ENCODE measurements at places on chromosomes 7 and 10.
A peak's percentile ranks its signal among the peaks of the same experiment; 100 is the strongest.

DNA sequence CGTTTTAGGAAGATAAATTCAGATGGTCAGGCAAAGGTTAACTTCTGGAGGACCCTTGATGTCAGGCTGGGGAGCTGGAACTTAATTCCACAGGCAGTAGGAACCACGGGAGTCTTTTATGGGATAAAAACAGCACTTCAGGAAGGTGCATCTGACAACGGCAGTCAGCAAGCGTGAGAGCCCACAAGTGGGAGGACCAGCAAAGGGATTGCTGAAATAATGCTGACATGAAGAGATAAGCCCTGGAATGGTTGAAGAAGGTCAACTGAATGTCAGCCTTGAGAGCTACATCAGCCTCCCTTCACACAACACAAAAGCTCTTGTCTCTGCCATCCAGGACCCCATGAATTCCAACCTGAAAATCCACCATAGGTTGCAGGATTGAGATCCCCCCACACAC, 138.8 kb downstream of the SORCS1 start:
- no peak overlapping the region for H3K4me3 ChIP-seq
- H3K27me3 ChIP-seq = peaks cover 3% of the 10 kb centered on the region
- H3K27ac ChIP-seq = peak overlapping the region; percentile 84
- no peak for DNase-seq
- H3K4me1 ChIP-seq = peaks cover 34% of the 10 kb centered on the region

DNA sequence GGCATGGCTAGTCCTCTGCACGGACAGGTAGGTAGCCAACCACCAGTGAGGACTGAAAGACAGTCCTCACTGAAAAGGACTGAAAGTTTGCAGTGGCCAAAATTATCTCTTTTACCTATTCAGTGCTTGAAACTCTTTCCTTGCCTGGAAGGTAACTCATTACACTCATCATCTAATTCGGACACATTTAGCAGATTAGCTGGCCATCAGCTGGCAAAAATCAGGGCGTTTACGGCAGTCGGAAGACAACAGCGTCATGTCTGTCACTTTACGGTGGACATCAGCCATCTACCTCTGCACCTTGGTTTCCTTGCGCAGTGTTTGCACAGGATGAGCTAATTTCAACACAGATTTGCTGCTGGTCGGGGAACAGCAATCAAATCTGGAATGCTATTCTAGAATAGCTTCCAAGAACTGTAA, 740 bp downstream of the ANXA7 start:
- peak; percentile 26 for DNase-seq
- H3K27ac ChIP-seq = peak overlapping the region; percentile 75
- peaks cover 17% of the 10 kb centered on the region for H3K27me3 ChIP-seq
- peaks cover under 1% of the 10 kb centered on the region for H3K36me3 ChIP-seq
- peak overlapping the region; percentile 93 for H3K4me3 ChIP-seq

GRCh38 chr7:102991540-102992214, 78.9 kb downstream of the LRRC17 start:
- no peak overlapping the region for H3K4me3 ChIP-seq
- no peak for DNase-seq
- H3K4me1 ChIP-seq = peaks cover 17% of the 10 kb centered on the region
- no peaks in the 10 kb centered on the region for H3K36me3 ChIP-seq

- H3K27ac ChIP-seq = no peak overlapping the region
- H3K27me3 ChIP-seq = no peaks in the 10 kb centered on the region
- H3K36me3 ChIP-seq = peaks cover 57% of the 10 kb centered on the region
- H3K4me1 ChIP-seq = peaks cover 26% of the 10 kb centered on the region
- DNase-seq = no peak
Observed at GRCh38 chr7:151367284-151367683, 25.7 kb downstream of the NUB1 start.

DNA sequence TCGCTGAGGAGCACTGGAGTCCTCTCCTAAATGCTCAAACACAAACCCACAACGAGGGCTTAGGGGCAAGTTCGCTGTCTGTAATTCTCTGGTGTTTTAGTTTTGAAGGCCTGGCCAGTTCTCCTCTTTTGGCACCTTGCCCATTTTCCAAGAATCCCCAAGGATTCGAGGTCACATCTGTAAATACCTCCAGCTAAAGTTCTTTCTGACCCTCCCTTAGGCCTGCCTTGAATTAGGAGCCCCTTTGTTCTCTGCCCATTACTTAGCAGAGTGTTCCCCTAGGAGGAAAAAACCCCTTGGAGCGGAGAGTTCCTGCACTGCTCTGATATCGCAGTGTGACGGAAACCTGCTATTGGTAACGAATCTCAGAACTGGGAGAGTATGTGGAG, 743 bp upstream of the PYROXD2 start:
- H3K27me3 ChIP-seq = peaks cover 7% of the 10 kb centered on the region
- H3K4me1 ChIP-seq = peaks cover 48% of the 10 kb centered on the region
- DNase-seq = no peak
- H3K4me3 ChIP-seq = no peak overlapping the region

- H3K27me3 ChIP-seq = peaks cover 10% of the 10 kb centered on the region
- H3K4me1 ChIP-seq = no peaks in the 10 kb centered on the region
- H3K36me3 ChIP-seq = no peaks in the 10 kb centered on the region
- no peak overlapping the region for H3K4me3 ChIP-seq
Observed at GRCh38 chr7:35596061-35596460, 98.9 kb downstream of the HERPUD2 start.

DNA sequence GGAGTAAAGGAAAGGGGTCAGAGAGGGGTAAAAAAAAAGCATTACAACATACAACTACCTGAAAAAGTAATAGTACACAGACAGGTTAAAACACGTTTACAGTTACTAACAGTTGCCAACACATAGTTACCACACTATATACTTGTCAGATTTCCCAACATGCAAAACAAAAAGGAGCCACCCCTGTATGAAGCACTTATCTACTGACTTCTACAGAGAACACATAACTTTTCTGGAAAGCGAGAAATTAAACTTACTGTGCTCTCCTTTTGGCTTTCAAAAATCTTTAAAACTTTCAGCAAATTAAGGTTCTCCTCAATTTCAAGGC, 2.1 kb downstream of the ABI1 start:
- H3K4me1 ChIP-seq = peaks cover 26% of the 10 kb centered on the region
- peaks cover 11% of the 10 kb centered on the region for H3K36me3 ChIP-seq
- H3K27ac ChIP-seq = no peak overlapping the region
- peak overlapping the region; percentile 100 for H3K4me3 ChIP-seq
- H3K27me3 ChIP-seq = peaks cover 3% of the 10 kb centered on the region

- peaks cover 68% of the 10 kb centered on the region for H3K4me1 ChIP-seq
- DNase-seq = no peak
- no peaks in the 10 kb centered on the region for H3K36me3 ChIP-seq
- H3K27ac ChIP-seq = no peak overlapping the region
- H3K27me3 ChIP-seq = peaks cover 15% of the 10 kb centered on the region
- H3K4me3 ChIP-seq = no peak overlapping the region
Observed at GRCh38 chr10:71006506-71006905, 118.1 kb upstream of the PCBD1 start.

GRCh38 chr10:92816091-92816531, 32.2 kb upstream of the EXOC6 start:
- H3K4me1 ChIP-seq = no peaks in the 10 kb centered on the region
- DNase-seq = no peak
- peaks cover 21% of the 10 kb centered on the region for H3K27me3 ChIP-seq
- H3K27ac ChIP-seq = no peak overlapping the region

DNA sequence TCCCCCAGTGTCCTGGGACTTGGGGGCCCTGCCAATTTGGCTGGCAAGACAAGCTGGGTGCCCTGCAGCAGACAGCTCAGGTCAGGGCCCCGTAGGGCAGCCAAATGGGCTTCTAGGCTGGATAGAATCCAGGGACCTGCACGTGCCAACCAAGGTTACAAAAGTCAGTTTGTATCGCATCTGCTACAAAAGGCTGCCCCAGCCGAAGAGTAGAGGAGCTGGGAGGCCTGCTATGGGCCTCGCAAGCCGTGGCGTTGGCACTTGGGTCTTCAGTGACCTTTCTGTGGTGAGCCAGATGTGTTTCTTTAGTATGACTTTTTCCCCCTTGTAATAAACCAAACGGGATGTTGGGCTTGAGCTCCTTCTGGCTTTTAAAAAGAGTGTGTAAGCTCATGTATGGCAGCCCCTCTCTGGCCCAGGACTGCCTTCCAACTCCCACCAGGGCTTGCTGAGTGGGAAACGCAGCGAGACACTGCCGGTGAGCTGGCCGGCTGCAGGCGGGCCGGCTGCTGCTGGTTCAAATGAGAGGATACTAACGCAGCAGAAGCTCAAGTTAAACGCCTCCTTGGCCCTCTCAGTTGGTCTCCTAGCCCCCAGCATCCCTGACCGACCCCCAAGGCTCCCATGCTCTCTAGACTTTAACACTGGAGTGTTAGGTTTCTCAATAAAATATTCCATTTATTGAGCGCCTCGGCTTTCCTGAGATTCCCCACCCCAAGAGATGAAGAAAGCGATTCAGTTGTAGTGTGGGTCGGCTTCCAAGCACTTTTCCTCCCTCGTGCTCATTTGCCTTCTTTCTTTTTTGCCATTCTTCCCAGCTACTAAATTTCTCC, 3.1 kb upstream of the HOXA10 start:
- peak overlapping the region; percentile 97 for H3K4me3 ChIP-seq
- peaks cover 41% of the 10 kb centered on the region for H3K27me3 ChIP-seq
- peaks cover 73% of the 10 kb centered on the region for H3K4me1 ChIP-seq
- DNase-seq = peak; percentile 26

DNA sequence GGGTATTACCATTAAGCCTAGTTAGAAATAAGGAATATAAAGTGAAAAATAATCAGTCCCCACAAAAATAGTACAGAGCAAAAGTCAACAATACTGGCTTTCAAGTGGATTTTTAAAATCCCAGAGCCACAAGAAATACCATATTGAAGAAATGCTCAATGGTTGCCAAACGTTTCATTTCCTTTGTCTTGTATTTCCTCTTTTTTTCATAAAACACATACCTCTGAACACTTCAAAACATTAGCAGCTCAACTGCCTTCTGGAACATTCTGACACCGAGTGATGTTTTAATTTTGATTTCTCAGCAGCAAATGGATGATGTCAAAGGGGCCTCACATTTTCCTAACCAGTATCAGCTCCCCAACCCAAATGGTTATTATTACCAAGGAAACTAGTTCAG, 10.5 kb downstream of the NOD1 start:
- peaks cover 9% of the 10 kb centered on the region for H3K27me3 ChIP-seq
- H3K4me1 ChIP-seq = peaks cover 57% of the 10 kb centered on the region
- H3K4me3 ChIP-seq = no peak overlapping the region
- H3K27ac ChIP-seq = no peak overlapping the region
- H3K36me3 ChIP-seq = no peaks in the 10 kb centered on the region
- no peak for DNase-seq

GRCh38 chr10:31977440-31978155, 49.0 kb upstream of the ARHGAP12 start:
- H3K4me1 ChIP-seq = peaks cover 10% of the 10 kb centered on the region
- DNase-seq = no peak
- H3K4me3 ChIP-seq = no peak overlapping the region
- H3K36me3 ChIP-seq = peaks cover 33% of the 10 kb centered on the region
- H3K27ac ChIP-seq = no peak overlapping the region
- no peaks in the 10 kb centered on the region for H3K27me3 ChIP-seq

GRCh38 chr10:132397036-132397541, at the start of gene PWWP2B:
PWWP2B (plus strand) TSS chr10:132397200; CDS start chr10:132397227, 27 bp downstream.
- peaks cover 18% of the 10 kb centered on the region for H3K4me1 ChIP-seq
- peak within 1 kb of the TSS; percentile 25 for H3K27ac ChIP-seq
- peak within 1 kb of the TSS; percentile 83 for H3K4me3 ChIP-seq
- H3K36me3 ChIP-seq = no peaks in the 10 kb centered on the region
- DNase-seq = peak; percentile 71
- peaks cover 17% of the 10 kb centered on the region for H3K27me3 ChIP-seq

DNA sequence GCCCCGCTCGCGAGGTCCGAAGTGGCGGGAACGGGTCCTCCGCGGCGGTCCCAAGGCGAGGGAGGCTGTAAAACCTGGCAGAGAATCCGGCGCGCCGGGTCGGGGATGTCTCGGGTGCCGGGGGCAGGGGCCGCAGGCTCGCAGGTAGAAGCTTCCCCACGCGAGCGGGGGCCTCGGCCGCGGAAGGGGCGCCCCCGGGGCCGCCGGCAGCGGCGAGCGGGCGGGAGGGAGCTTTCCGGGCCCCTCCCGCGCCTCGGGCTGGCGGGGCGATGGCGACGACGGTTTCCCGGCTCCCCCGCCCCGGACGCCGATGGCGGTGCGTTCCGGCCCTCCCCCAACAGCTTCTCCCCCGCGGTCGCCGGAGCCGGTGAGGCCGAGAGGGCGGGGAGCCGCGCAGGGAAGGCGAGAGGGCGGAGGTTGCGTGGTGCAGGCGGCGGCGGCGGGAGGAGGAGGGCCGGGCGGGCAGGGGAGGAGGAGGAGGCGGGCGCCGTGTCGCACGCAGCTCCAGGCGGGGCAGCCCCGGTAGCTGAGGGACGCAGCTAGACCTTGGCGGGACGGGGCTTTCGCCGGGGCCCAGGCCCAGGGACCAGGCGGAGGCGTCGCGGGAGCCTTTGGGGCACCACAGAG, at the start of gene CUL1:
CUL1 (plus strand) TSS at position 507 of the 627 bp plus-strand sequence. CDS start 31,220 bp downstream, outside the sequence.
- H3K36me3 ChIP-seq = peaks cover 4% of the 10 kb centered on the region
- peaks cover 53% of the 10 kb centered on the region for H3K4me1 ChIP-seq
- peak within 1 kb of the TSS; percentile 91 for H3K4me3 ChIP-seq
- H3K27ac ChIP-seq = peak within 1 kb of the TSS; percentile 96

DNA sequence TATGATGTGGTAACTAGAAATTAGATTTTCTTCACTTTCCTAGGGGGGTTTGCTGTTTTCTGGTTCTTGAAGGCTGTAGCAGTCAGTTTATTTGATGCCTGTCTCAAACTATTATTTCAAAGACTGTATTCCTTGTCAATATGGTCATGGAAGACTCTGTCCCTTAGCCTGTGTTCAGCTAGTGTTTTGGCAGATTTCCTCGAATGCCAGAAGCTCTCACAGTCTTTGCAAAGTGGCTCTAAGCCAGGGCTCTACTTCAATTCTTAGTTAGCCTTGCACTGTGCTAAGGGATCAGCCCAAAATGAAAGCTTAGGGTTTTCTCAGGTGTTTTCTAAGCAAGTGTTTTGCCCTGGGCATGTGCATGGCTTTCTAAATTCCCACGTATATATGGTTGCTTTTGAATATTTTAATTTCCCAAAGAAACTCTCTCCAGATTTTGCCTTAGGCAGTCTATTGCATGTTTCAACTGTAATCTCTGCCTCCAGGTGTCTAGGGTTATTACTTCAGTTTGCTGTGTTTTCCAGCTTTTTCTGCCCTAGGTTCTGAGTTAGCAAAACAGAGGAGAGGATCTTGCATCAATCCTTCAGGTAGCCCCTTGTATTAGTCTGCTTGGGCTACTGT, 7.2 kb upstream of the C1GALT1 start:
- H3K36me3 ChIP-seq = peaks cover 5% of the 10 kb centered on the region
- H3K27me3 ChIP-seq = peaks cover 6% of the 10 kb centered on the region
- peaks cover 11% of the 10 kb centered on the region for H3K4me1 ChIP-seq
- DNase-seq = no peak
- no peak overlapping the region for H3K4me3 ChIP-seq

- H3K27ac ChIP-seq = no peak overlapping the region
- H3K27me3 ChIP-seq = peaks cover 25% of the 10 kb centered on the region
- H3K36me3 ChIP-seq = no peaks in the 10 kb centered on the region
- no peak for DNase-seq
- H3K4me3 ChIP-seq = no peak overlapping the region
- H3K4me1 ChIP-seq = no peaks in the 10 kb centered on the region
Observed at GRCh38 chr7:104664648-104665047, 336.2 kb downstream of the LHFPL3 start.

GRCh38 chr10:54854389-54854788, 53.4 kb upstream of the PCDH15 start:
- DNase-seq = no peak
- no peak overlapping the region for H3K27ac ChIP-seq
- H3K4me3 ChIP-seq = no peak overlapping the region
- no peaks in the 10 kb centered on the region for H3K4me1 ChIP-seq
- no peaks in the 10 kb centered on the region for H3K36me3 ChIP-seq
